GM12864 (cell line): ENCODE measurements at places on chromosomes 11 and 22.

- DNase-seq = no peak
These were observed 11.5 kb downstream of the MRGPRX1 start for GRCh38 chr11:18927550-18928322.

DNA sequence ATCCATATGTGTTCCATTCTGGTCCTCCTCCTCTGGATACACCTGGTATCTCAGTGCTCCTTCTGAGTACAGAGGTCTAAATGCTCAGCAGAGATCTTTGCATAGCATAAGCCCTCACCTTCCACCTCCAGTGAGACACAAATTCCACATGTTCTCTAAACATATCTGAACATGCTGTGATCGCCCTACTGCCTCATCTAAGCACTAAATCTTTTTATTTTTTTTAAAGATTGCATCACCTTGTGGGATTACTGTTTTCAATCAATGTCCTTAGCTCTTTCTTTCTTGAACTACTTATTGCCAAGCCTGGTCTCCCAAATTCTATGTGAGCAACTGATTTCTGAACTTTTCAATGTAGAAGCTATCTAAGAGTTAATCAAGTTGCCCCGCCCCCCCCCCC is 113.4 kb downstream of the TRPC6 start:
- no peak for DNase-seq

DNA sequence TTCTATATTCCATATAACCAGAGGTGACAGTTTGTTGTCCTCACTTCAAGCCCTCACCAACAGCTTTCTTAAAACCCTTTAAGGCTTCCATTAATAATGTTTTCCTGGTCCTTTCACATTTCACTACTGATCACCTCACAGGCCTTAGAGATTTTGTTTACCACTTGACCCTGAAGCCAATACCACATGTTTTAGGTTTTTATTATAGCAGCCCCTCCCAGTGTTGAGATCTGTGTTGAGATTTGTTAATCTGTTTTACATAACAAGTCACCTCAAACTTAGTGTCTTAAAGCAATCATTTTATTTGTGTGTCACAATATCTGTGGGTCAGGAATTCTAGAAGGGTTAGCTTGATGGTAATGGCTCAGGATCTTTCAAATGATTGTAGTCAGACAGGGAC is 49.9 kb downstream of the FAR1 start:
- no peak for DNase-seq

DNA sequence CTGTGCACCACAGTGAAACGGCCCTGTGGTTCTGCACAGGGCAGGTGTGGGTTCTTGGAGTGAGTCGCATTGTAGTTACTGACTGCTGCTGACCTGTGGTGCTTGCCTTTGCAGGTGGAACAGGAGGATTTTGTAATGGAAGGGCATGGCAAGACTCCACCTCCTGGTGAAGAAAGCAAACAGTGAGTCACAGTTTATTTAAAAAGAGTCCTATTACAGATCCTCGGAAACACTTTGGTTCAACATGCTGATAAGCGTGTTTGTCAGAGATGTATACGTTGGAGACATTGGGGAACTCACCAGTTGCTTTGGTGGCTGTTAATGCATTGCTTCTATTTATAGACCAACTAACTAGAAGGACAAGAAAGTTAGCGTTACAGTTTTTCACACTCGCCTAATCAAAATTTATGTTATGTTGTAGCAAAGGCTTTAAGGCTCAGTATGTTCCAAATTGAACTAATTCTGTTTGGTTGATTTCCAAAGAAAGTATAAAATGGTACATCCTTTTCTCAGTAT is 21.7 kb upstream of the TNRC6B start:
- no peak for DNase-seq

GRCh38 chr22:48261706-48262105 is 1499.3 kb downstream of the TBC1D22A start:
- no peak for DNase-seq

- no peak for DNase-seq
These were observed 3.8 kb upstream of the NPAS4 start for GRCh38 chr11:66417000-66417399.

- DNase-seq = no peak
These were observed 2.3 kb upstream of the RHOD start for GRCh38 chr11:67054346-67054835.

DNA sequence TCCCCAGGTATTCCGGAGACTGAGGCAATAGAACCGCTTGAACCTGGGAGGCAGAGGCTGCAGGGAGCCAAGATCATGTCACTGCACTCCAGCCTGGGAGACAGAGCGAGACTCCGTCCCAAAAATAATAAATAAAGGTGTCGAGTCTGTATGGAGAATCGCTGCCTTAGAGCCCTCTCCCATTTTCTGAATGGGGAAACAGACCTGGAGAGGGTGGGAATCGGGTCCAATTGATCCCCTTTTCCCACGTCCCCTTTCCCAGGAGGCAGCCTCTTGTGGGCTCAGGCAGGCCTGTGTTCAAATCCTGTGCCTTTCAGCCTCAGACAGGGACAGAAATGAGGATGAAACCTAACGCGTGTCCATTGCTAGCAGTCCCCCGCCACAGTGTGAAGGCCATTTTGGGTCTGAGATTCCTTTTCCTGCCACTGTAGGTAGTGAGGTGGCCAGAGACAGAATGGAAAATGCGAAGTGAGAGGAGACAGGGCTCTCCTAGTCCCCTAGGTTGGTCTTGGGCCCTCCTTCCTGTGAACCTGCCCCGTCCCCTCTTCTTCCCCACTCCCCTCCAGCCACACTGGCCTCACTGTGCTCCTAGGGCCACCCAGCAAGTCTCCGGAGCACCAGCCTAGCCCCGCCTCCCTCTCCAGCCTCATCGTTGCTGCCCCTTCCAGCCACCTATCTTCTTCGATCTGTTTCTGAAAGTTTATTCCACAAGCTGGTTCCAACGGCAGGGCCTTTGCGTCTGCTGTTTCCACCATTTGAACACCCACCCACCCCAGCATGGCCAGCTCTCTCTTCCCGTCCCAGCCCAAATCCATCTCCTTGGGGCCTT is 2.7 kb upstream of the POLDIP3 start:
- DNase-seq = no peak
